Spleen (tissue), 13 donors: ENCODE measurements at places on chromosomes 7 and 10. TPM values are rescaled to one million over a fixed set of nuclear protein-coding genes. Genes with fewer than 3 reads are reported as not detected.
A peak's percentile ranks its signal among the peaks of the same experiment; 100 is the strongest.

OR2A42 gene
- not detected for total RNA-seq

DNA sequence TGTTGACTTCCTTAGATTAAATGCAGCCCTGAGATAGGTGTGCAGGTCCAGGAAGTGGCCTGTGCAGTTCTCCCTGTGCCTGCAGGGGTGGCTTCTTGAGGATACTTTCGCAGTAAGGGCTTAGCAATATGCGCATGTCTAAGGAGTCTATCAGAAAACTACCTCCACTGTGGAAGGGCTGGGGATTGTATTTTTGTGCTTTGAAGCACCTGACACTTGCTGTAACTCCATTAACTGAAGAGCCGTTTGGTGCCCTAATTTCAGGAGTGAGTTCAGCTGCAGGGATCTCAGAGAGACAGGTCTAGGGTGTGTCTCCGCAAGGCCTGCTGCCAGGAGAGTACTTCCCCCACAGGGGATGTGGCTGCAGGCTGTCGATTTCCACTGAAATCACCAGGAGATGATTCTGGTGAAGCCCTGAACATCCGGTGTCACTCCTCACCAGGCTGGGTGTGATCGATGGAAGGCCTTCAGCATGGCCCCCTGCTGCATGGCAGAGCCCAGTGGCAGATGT, 35.5 kb downstream of the IKZF1 start:
- no peaks in the 10 kb centered on the region for H3K36me3 ChIP-seq
- no peaks in the 10 kb centered on the region for H3K27me3 ChIP-seq
- peak; percentile 83 for DNase-seq
- no peak overlapping the region for H3K4me3 ChIP-seq
- peaks cover 94% of the 10 kb centered on the region for H3K4me1 ChIP-seq
- peak overlapping the region; percentile 92 for H3K27ac ChIP-seq

- peaks cover 5% of the 10 kb centered on the region for H3K4me1 ChIP-seq
- H3K36me3 ChIP-seq: no peaks in the 10 kb centered on the region
- H3K27ac ChIP-seq: no peak overlapping the region
- no peak for DNase-seq
Measured at GRCh38 chr10:32199714-32200394, 143.6 kb upstream of the KIF5B start.

GRCh38 chr7:5197811-5198210, 7.8 kb downstream of the WIPI2 start:
- peak; percentile 43 for DNase-seq
- H3K27ac ChIP-seq: no peak overlapping the region
- peaks cover under 1% of the 10 kb centered on the region for H3K4me1 ChIP-seq
- peaks cover 89% of the 10 kb centered on the region for H3K36me3 ChIP-seq
